ENCODE measurements at places on chromosomes 6 and 20.

- DNase-seq: no peak
Observed at GRCh38 chr6:87803791-87804190, 101.8 kb upstream of the AKIRIN2 start.

DNA sequence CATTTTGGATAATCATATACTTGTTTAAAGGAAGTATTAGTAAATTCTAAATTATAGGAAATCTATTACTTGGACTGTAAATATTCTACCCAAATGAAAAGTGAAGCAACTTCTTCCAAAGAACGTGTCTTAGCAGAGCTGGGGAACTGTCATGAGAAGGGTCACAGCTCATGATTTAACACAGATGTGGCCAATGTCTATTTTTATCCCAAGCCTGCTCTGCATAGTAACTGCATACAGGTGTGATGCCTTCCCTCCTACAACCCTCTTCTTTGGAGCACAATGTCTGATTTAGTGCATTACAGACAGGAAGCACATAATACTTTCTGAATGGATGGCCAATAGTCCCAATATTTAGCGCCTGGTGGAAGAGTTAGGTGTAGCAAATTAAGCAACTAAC is 138.7 kb upstream of the THEMIS start:
- DNase-seq: no peak

GRCh38 chr20:46816097-46816496 is 78.5 kb upstream of the EYA2 start:
- no peak for DNase-seq

DNA sequence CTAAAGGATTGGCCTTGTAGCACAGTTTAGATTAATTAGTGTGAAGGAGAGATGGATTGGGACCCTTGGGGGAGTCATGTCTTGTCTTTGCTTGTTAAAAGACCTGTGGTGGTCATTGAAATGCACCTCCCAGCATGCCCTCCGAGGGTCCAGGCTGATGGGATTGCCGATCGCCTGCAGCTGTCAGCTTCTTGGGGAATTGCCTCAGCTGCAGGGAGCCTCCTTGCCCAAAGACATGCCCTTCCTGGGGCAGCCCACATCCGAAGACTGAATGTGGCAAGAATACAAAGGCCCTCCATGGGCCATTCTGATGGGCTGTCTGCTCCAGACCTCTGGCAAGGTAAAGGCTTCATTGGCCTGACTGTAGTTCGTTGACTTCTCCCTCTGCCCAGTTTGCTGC is 150.7 kb downstream of the FARS2 start:
- DNase-seq: no peak

DNA sequence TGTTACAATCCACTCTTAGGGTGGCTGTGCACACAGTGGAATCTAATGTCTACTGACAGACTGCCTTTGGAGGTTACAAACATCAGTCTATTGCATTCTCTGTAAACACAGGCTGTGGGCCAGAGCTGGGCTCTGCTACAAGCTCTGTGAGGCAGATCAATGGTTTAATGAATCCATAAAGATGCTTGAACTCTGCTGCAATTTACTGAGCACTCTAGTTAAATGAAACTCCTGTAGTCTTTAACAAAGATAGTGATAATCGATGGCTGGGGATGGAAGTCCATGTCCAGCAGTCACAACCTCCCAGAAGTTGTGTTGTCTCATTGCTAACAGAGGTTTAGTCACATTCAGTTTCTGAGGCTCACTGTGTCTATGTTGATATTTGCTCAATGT is 50.5 kb downstream of the SOBP start:
- DNase-seq: no peak

DNA sequence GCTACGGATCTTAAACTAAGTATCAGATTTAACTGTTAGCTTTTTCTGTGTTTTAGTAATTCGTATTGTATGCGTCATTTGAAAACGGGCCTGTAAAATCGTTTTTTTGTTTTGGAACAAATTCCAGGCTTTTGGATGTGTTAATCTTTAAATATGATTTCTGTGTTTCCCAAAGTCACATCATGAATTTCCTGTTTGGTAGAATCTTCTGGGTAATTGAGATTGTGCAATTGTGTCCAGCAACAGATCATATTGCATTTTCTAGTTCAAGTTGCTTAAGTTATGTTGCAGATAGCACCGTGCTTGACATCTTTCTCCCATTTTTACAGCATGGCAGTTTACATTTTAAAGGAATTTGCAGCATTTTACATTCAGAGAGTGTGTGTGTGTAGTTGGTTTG is 1.9 kb downstream of the MAPK14 start:
- no peak for DNase-seq

- no peak for DNase-seq
Observed at GRCh38 chr6:4435981-4436445, 300.6 kb upstream of the ECI2 start.

DNA sequence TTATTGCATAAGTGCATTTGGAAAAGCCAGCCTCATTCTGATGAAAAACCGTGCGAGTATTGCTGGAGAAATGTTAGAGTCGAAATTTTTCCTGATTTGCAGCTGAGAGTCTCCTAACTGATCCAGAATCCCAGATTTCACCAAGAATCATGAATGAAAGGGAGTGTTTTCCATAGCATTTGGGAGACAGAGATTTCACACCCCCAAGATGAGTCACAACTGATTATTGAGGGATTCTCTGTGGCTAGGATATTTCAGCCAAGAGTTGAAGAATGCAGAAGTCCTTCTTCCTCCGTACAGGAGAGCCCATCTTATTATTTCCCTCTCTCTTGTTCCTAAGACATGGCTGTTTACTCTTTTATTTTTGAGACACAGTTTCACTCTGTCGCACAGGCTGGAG is 82.2 kb upstream of the SALL4 start:
- DNase-seq: no peak

GRCh38 chr6:109508166-109508860 is 25.3 kb upstream of the ZBTB24 start:
- no peak for DNase-seq

DNA sequence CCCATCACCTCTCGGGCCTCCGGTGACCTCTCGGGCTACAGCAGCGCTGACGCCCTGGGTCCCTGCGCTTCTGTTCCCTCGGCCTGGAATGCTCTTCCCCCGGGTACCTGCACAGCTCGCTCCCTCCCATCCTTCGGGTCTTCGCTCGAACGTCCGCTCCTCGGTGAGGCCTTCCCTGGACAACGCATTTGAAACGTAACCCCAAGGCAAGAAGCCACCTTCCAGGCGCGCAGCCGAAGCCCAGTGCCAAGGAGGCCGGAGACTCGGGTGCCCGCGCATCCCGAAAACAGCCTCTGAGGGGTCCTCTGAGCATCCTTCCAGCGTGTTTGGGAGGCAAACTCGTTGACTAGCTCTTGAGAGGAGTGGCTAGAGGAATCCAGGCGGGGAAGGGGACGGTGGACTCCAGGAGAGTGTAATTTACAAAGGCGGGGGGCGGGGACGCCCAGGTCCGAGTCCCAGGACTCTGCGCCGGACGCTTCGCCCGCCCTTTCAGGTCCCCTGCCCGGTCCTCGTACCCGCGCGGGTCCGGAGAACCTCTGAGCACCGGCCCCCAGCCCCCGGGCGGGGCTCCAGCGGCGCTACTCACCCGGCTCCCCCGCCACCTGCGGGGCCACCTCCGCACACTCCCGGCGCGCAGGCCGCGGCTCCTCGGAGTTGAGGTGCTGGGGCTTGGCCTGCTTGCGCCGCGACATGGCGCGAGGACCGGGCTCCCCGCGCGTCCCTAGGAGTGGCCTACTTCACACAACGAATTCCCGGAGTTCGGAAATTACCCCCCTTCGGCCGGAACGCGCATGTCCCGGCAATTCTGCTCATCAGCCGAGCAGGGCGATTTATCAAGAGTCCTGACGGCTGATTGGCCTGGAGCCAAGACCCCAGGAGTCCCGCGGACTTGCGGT is 86.8 kb downstream of the ZFP64 start:
- DNase-seq: peak; percentile 32

GRCh38 chr6:20188630-20189075 is 23.6 kb downstream of the MBOAT1 start:
- DNase-seq: no peak

GRCh38 chr6:122654012-122654411 is 43.8 kb downstream of the PKIB start:
- DNase-seq: no peak

DNA sequence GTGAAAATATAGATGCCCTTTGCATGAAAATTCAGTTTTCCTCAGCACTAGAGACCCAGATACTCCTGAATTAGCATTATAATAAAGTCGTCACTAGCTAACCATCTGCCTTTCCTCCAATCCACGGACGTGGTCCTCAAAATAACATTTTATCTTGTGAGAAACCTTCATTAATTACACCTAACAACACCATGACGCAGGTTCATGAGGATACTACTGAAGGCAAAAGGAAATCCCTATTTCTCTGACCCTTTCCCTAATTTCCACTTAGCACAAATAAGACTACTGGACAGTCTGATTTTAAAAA is 1.3 kb upstream of the PNISR start:
- no peak for DNase-seq

GRCh38 chr6:32568561-32568960 is 21.1 kb downstream of the HLA-DRB1 start:
- DNase-seq: no peak

DNA sequence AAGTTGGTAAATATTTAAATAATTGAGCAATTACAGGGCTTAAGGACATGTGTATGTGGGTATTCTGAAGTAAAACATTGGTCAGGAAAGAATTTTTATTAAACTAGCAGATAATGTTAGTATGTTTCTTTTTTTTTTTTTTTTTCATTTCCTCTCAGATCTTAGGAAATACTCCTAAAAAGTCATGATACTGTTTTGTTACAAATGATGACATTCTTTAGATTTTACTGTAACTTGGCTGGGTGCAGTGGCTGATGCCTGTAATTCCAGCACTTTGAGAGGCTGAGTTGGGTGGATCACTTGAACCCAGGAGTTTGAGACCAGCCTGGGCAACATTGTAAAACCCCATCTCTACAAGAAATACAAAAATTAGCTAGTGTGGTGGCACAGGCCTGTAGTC is 41.5 kb downstream of the CDC40 start:
- DNase-seq: no peak

DNA sequence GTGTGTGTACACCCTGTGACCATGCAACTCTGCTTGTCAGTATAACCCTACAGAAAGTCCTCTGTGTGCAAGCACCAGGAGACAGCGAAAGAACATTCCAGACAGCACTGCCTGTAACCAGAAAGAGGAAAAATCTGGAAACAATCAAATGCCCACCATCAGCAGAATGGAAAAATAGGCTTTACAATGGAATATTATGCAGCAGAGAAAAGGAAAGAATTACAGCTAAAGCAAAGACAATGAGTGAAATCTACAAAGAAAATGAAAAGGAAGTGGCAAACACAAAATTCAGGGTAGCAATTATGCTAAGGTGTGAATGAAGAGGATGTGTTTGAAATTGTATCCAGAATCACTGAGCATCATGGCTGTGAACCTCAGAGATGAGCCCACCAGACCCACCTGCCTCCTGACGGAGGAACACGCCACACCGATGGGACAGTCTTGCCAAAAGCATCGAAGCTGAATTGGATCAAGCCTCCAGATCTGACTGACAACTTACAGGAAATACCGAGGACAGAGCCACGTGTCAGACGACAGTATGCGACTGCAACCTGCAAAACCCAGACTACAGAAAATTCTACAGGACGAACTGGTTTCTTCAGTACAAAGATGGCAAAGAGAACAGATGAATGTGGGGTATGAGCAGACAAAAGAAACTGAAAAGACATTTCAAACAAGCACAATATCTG is 133.2 kb downstream of the NFATC2 start:
- no peak for DNase-seq

DNA sequence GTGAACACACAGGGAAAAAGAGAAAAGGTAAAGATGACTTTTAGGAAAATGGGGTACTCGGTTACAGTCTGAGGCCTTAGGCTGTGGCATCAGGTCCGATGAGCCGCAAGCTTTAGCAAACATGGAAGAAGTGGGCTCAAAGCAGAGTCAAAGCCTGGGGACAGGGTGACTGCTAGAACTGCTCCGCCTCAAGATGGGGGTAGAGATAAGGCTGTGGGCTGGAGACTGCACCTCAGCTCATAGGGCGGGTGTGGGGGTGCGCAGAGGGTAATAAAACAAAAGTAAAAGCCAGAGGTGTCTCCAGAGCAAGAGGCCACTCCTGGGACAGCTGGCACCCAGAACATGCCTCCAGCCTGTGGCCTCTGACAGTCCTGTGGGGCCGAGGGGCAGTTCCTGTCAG is 21.3 kb upstream of the SYNDIG1 start:
- DNase-seq: no peak

DNA sequence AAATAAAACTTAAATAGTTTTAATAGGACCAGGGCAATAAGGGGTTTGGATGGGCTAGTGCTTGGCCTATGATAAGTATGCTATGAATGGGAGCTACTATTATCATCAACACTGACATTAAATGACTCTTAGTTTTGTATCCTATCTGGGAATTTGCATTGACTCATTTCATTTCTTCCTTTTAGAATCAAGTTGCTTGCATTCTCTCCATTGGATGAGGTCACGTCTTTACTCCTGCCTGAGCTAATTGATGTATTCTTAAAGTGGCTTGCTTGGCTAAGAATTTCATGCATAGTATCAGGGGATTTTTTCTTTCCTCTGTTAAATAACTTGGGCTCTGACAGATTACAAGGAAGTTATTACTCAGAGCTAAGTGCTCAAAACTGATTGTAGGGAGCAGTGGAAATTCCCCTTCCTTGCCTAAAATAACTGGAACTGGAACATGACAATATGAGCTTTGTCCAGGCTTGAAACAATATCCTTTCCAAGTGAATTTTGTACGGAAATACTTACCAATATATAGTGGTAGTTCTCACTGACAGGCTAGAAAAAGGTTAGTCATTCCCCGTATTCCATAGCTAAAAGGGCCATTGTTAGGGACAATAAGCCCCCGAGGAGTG is 169.9 kb downstream of the BCAS1 start:
- DNase-seq: no peak

GRCh38 chr6:117483645-117484016 is 1.2 kb downstream of the DCBLD1 start:
- DNase-seq: peak; percentile 44

- DNase-seq: no peak
Observed at GRCh38 chr6:163291622-163292021, 122.9 kb upstream of the QKI start.

DNA sequence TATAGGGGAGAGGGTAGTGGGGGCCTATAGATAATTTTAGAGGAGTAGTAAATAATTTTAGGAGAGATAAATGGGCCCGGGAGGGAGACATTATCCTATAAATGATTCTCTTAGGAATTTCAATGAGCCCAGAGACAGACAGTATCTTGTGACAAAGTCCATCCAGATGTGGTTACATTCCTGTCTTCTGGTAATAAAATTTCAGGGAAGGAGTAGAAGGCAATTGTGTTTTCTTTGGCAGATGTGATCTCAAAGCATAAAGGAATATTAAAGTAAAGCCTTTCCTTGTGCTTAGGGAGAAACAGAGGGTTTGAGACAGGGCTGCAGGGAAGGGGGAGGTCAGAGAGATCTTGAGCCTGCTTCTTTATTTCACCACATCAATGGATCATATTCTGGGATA is 979.8 kb upstream of the GJE1 start:
- peak; percentile 48 for DNase-seq

GRCh38 chr6:105900125-105900937 is 185.8 kb upstream of the PRDM1 start:
- DNase-seq: no peak

GRCh38 chr20:44133424-44133823 is 53.6 kb downstream of the JPH2 start:
- no peak for DNase-seq

All from NCI-H524 (cell line).